ENCODE measurements at places on chromosomes 4 and X.

GRCh38 chr4:19803406-19803805 lies 448.3 kb upstream of the SLIT2 start:
- no peak for DNase-seq

DNA sequence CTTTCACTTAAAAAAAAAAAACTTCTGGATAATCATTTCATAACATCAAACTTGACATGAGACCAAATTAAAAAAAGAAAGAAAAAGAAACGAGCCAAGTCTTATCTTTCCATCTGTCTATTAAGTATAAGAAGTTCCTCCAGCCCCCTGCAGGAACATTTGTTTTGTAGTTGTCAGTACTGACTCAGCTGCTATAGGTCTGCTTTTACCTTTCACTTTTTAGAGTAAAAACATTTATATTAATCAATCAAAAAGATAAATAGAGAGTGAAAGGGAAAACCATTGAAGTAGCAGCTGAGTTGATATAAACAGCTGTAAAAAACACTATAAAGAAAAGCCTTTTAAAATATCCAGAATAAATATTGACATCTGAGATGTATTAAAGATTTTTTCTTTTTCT lies 46.1 kb downstream of the CCDC158 start:
- DNase-seq: no peak

- no peak for DNase-seq
Observed at GRCh38 chr4:75892508-75892907, 9.7 kb downstream of the PPEF2 start.

DNA sequence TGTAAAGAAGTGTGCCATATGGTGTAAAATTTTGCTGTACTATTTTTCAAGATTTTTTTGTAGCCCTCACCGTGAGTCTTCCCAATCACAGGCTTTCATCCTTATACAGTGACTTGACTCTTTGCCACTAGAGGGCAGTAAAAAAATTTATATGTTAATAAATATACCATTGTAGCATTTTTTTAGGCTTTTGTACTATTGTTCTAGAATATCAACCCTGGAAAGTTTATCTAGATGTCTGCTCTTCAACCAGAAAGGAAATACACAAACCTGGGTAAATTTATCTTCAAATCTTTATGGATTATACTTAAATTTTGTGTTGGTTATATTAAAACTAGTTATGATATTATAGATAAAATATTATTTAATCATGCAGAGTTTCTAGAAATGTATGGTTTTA lies 235.3 kb downstream of the TENM3 start:
- DNase-seq: no peak

DNA sequence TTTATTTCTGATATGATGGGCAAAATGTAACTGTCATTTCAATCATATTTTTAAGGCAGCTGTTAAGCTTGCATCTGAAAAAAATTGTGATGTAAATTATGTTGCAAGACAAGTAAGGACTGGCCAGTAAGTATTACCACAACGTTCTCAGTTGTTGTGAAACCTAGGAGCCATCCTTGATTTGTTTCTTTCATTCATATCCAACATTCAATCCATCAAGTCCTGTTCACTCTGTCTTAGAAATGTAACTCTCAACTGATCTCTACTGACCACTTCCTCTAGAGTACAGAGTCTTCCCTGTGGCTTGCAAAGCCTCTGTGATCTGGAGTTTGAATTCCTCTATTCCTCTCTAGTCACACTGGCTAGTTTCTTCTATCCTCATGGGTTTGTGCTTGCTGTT lies 161.4 kb upstream of the MAD2L1 start:
- no peak for DNase-seq

- DNase-seq: no peak
Observed at GRCh38 chrX:15334561-15334960, 762 bp downstream of the PIGA start.

DNA sequence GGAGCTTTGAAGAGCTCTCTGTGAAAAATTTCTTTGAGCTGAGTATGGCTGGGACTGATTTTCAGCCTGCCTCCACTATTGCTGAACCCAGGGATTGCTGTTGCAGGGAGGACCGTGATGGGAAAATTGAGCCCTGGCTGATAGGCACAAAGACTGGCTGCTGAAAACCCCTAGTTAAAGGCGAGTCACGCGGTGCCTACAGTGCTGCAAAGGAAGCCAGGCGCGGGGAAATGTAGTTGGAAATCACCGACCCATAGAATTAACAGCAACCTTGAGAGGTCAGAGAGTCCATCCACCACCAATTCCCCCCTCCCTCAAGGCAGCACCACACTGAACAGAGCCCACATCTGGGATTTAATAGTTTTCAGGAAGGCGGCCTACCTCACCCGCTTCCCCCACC lies 26.0 kb downstream of the FRMD7 start:
- no peak for DNase-seq

DNA sequence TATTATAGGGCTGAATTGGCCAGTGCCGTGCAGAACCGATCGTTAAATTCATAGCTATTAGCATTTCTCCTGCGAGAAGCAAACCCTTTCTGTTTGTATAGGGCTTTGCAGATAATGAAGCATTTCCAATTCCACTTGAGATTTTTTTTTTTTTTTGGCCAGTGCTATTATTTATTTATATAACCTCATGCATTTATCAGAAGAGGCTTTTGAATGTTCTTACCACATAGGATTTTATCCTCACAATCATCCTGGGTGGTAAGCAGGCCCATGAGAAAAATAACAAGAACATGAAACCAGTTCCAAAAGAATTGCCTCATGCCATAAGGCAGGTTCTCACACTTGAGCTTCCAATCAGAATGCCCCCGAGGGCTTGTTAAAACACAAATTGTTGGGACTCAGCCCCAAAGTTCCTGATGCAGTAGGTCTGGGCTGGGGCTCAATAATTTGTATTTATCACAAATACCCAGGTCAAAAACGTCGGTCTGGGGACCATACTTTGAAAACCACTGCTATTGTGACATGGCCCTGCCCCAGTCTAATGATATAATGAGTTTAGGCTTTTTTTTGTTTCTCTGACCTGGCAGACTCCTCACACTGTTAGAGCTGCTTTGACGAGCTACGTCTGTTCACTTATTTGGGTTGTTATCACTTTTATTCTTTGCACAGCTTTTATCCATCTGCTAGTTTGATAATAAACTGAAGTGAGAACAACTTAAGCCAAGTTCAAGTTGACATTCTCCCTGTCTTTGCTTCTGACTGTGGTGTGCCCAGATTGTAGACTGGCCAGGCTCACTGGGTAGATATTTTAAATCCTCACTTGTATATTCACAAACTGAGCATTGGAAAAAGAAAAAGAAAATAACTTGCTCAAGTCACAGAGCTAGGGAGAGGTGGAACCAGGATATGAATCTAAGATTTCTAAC lies 20.1 kb downstream of the SUPT20HL1 start:
- DNase-seq: no peak

GRCh38 chr4:44740201-44740600 lies 13.8 kb upstream of the GNPDA2 start:
- no peak for DNase-seq

DNA sequence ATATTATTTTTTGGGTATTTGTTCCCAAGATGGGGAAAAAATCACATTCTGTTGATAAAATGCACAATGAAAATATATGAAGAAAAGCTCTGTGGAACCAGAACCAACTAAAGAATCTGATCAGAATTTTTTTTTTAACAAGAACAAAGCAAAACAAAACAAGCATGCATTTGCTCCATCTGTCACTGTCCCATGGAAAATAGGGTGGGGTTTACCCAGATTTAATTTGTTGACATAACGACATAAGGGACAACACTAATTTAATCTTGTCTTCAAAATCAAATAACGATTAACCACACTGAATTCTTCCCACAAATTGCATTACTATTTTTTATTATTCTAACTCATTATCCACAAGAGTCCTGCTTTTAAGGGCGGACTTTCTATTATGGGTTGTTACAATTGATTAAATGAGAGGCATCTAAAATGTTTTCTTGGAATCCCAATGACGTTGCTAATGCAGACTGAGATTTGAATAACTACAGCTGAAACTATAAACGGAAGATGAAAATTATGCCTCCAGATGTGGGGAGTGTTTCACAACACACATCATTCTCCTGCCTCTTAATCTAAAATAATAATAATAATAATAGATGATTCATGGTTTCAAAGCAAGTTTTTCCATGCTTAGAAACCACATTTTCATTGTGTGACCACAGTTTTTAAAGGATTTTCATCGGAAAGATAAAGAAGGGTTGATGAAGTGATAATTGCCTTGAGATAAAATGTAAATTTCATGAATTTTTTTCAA lies 307.0 kb upstream of the CPEB2 start:
- DNase-seq: no peak

- DNase-seq: no peak
Observed at GRCh38 chrX:125205133-125205917, 114.3 kb upstream of the TEX13C start.

- DNase-seq: no peak
Observed at GRCh38 chr4:16140231-16140878, 56.5 kb upstream of the PROM1 start.

DNA sequence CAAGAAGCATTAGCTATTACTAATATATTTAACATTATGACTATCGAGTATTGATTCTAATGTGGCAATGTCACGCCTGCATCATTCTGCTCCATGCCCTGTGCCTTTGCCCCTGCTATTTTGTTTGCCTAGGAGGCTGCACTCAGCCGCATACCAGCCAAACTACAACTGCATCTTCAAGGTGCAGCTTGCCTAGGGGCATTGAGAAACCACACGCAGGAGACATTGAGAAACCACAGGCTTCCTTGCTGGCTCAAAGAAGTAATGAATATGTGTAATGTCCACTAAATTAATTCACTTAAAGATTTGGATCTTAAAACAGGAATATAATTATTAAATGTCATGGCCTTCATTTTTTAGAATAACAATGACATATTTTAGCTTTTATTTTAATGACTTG lies 683.6 kb upstream of the TENM3 start:
- no peak for DNase-seq

DNA sequence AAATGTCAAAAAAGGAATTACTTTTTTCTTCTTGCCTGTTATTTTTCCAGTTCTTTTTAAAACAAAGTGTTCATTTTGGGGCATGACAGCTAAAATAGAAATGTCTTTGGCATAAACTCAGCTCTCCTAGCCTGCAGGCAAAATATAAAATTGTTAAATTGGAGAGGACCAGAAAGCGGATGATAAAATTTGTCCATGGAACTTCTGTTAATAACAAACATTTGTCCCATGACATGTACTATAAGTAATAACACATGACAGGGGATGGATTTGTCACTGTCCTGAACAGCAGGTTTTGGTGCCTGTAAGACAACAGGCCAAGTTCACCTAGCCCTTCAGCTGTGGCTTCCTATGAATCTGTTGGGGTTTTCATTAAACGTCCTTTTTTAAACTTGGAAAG lies 184.0 kb upstream of the TTC29 start:
- DNase-seq: no peak

GRCh38 chrX:129071390-129071789 lies 451.9 kb downstream of the SMARCA1 start:
- no peak for DNase-seq

DNA sequence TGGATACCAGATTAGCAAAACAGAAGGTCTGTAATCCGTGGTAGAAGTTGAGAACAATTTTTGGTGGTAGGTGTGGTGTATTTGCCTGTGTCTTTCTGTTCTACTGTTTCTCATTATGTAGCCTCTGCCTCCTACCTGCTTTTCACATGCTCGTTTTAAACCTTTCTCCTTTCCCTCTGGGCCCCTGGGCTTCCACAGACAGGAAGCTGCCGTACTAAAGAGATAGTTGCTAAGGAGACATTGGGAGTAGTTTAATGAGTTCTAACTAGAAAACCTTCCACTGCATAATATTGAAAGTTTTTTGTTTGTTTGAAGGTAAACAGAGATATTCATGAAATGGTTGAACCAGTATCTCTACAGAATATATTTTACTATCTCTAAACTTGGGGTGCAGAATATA lies 107.8 kb downstream of the STOX2 start:
- DNase-seq: no peak

DNA sequence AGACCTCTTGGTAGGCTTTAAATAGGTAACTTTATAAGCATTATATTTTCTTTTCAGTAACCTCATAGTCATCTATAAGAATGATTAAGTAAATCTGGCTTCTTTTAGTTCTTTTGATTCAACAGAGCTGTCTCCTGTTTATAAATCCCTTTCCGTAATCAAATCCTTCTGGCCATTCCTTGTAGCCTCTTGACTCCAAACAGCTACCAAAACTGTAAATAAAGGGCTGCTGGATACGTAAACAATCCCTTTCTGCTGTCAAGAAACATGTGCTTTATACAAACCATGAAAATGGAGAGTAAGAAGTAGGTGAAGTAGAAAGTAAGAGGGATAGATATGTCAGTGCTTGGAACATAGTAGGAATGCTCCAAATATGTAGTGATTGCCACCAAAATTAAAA lies 183.2 kb upstream of the CASK start:
- DNase-seq: no peak

GRCh38 chr4:176309772-176310171 lies 10.0 kb upstream of the SPCS3 start:
- DNase-seq: no peak

GRCh38 chr4:47198791-47199190 lies 167.4 kb downstream of the GABRB1 start:
- no peak for DNase-seq

GRCh38 chr4:182838535-182838934 lies 78.7 kb downstream of the DCTD start:
- DNase-seq: no peak

- DNase-seq: no peak
Observed at GRCh38 chrX:1468250-1468772, 15.6 kb upstream of the ASMTL start.

GRCh38 chr4:40211224-40212185 lies 14.7 kb downstream of the RHOH start:
- no peak for DNase-seq

- no peak for DNase-seq
Observed at GRCh38 chr4:103645991-103646390, 73.8 kb downstream of the TACR3 start.

GRCh38 chr4:153207567-153207966 lies 3.3 kb downstream of the TRIM2 start:
- DNase-seq: no peak

DNA sequence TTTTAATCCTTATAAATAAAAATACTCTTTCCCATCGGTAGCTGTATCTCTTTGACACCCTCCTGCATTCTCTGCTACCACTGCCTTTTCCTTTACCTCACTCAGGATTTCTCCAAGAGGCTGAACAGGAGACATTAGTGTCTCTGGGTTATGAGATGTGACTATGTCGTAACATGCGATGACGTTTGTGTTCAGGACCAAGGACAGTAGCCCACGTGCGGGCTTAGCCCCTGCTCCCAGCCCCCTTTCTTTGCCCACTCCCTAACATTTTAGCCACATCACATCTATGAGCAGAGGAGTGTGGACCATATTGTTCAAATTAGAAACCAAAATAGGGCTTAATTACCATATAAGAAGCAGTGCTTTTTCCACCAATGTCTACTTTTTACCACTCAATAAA lies 369.3 kb downstream of the FBXW7 start:
- no peak for DNase-seq

- DNase-seq: no peak
Observed at GRCh38 chr4:169611157-169611556, 1.2 kb downstream of the NEK1 start.

GRCh38 chrX:23554304-23554703 lies 113.0 kb upstream of the PRDX4 start:
- no peak for DNase-seq
